Testis (tissue), 5 donors: ENCODE measurements at places on chromosomes 2 and 18.

DNA sequence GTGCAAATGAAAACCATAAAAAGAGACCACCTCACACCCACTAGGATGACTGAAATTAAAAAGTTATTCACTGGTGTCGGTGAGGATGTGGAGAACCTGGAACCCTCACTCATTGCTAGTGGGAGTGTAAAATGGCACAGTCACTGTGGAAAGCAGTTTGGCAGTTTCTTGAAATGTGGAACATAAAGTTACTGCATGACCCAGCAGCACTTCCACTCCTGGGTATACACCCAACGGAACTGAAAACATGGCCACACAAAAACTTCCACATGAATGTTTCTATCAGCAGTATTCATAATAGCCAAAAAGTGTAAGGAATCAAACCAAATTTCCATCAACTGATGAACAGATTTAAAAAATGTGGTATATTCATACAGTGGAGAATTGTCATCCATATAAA, 65.1 kb upstream of the SLC66A3 start:
- DNase-seq = no peak

DNA sequence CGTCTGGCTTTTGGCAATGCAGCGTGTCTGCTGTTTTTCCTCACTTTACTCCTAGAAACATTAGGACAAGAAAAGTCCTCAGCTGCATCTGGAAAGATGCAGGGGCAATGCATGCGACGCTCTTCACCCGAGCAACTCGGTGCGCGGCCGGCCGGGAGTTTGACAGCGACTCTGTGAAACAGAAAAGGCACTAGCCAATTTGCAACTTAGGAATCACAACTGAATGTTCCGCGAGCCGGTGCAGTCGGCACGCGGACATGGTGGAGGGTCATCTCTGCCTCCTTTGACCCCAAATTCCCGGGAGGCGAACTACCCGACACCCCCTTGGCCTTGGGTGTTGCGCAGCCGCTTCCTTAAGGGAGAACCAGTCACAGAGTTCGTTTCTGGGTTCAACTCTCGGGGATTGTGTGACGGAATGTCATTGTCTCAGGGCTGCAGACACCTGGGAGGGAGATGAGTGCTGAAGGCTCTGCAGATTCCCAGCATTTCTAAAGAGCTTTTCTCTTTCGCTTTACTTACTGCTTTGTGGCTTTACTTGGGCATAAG, 9.8 kb downstream of the NR4A2 start:
- DNase-seq = no peak

DNA sequence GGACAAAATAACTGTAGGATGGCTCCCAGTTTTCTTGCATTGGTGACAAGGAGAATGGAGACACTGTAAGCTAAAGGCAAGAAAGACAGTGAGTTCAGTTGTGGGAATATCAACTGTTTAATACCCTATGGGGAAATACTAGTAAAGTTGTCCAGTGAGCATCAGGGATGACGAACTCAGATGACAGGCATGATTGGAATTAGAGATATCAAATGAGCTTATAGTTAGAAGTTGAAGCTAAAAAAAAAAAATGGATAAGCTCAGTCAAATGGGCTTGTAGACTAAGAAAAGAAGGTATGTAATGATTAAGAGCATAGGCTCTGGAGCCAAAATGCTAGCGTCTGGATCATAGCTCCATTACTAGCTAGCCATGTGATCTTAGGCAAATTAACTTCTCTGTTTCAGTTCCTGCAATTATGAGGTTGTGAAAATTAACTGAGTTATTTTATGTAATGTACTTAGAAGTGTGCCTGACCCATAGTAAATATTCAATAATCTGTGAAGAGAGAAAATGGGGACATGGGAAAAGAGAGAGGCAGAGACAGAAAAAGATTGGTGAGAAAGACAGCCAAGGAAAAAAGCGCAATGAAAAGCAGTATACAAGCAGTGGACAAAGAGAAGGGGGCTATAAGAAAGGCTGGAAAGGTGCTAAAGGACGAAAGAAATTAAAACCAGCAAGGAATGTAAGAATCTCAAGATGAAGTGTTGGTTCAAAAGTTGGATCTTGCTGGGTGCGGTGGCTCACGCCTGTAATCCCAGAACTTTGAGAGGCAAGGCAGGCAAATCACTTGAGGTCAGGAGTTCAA, 95.7 kb upstream of the SLC39A10 start:
- no peak for DNase-seq

DNA sequence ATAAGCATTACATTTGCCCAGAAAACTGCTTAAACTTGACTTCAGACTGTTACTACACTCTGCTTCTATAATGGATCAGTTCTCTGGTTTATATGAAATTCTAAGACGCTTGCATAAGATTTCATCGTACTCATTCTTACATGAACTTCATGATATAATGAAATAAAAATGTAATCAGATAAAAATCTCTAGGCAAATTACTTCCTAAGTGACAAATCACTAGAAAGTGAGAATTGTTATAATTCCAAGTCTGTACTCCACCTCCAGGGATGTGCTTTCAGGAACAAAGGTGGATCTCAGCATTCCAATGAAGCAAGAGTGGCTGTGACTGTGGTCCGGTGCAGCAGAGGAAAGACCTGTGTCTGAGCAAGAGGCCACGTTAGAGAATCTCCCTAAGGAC, 226.2 kb downstream of the PIEZO2 start:
- no peak for DNase-seq

DNA sequence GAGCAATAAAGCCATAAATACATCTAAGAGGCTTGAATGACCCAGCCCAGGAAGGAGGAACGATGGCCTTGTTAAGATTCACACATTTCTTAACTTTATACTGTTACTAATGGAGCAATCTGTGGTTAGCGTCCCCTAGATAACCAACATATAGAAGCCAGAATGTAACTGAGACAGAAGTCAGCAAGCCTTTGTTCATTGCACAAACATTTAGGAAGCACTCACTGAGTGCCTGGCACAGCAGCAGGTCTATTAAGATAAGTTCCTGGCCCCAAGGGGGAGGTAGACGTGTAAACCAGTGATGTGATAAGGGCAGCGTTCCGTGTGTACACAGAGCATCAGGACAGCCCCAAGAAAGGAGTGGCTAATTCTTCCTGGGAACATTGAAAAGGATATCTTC, 63.6 kb upstream of the ATL2 start:
- DNase-seq = no peak

GRCh38 chr2:157596992-157597681, 31.5 kb downstream of the ACVR1C start:
- peak; percentile 29 for DNase-seq

GRCh38 chr18:26307161-26307773, 81.0 kb downstream of the TAF4B start:
- DNase-seq = peak; percentile 26

GRCh38 chr2:227939271-227940027, 68.0 kb downstream of the DAW1 start:
- DNase-seq = peak; percentile 21

DNA sequence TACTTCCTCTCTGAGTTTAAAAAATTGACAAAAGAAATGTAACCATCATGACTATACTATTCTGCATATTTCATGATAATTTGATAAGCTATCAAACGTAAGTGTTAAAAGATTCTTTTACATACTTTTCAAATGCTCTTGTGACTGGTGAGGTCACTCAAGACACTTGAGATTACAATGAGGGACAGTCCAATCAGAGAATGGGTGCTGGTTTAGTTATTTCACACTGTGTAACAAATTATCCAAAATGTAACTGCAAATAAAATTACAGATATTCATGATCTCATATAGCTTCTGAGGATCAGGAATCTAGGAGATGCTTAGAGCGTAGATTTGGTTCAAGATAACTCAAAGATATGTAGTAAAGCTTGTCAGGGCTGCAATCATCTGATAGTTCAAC, 4.4 kb upstream of the GTF2A1L start:
- DNase-seq = no peak

- DNase-seq = no peak
Observed at GRCh38 chr2:123670286-123670685, 354.8 kb upstream of the CNTNAP5 start.

GRCh38 chr2:207255565-207256470, 90.1 kb upstream of the KLF7 start:
- DNase-seq = peak; percentile 79

GRCh38 chr18:55355223-55355622, 232.8 kb downstream of the TCF4 start:
- no peak for DNase-seq

GRCh38 chr2:238523158-238524110, 96.7 kb downstream of the ASB1 start:
- peak; percentile 58 for DNase-seq

DNA sequence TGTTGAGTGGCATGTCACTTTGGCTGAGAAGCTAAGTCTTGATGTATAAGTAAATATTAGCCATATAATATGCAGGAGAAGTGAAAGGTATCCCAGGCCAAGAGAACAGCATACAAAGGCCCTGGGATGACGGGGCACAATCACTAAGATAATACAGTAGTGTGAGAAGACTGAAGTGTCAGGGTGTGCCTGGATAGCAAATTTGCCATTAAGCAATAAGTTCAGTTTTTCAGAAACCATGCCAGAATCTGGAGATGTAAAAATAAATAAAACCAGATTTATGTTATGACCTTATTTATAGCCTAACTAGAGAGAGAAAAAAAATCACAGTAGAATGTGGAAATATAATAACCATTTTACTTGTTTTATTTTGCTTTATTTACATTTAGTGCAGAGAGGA, 1858.7 kb upstream of the CELF4 start:
- DNase-seq = no peak

GRCh38 chr2:230011617-230012016, 57.1 kb downstream of the SLC16A14 start:
- no peak for DNase-seq

DNA sequence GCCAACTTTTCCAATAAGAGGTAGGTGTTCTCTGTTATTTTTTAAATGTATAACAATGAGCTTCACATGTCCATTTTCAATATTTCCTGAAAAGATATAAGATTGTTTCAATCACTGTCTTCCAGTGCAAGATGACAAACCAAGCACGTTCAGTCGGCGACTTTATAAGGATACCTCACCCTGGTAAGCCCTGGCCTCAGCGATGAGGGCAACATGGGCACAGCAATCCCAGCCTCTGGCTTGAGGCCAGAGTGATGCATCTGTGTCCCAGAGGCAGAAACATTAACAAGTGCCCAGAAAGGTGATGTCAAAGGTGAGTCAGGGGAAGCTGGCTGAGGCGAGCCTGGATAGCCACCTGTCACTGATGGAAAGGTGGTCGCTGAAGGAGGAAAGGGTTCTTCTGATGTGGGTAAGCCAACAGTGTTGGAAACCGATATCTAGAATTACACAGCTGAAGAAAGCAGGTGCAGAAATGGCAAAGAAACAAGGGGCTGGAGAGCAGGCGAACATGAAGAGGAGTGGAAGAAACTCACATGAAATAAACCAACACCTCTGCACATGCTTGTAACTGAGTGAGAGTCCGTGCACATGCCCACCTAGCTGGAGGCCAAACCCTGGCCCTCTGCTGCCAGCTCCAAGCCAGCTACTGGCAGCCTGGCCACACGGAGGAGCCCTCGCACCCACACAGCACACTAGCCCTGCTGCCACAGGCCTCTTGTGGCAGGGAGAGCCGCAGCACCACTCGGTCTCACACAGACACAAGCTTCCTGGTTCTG, 65.5 kb downstream of the FBXO15 start:
- DNase-seq = peak; percentile 69

GRCh38 chr2:14690926-14691325, 58.4 kb downstream of the LRATD1 start:
- no peak for DNase-seq

GRCh38 chr2:199509403-199509802, 51.7 kb upstream of the SATB2 start:
- DNase-seq = no peak

DNA sequence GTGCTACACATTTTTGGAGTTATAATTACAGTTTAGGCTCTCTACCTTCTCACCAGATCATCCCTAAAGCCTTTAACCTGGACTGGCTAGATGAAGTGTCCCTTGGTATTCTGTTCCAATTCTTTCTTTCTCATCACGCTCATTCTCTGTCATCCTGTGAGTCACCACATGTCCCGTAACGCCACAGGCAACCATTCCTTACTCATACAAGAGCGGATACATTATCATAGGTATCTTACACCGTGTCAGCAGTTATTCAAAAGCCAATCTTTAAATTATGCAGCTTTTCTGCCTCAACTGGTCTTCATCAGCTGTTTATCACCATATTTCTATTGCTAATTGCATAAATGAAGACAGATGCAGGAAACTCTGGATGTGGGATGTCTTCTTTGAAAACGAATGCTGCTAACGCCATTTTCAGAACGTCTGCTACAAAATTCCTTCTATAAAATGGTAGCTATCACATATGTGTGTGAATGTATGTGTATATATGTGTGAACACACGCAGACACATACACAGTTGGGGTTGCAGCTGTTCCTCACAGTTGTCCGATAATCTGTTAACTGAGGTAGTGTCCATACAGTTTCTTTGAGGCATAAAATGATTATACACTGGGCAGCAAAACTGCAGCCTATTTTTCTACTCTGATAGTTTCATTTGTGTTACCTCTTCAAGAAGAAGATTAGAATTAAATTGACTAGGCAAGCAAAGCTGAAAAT, 47.9 kb downstream of the EML6 start:
- no peak for DNase-seq

GRCh38 chr2:25103287-25103871, 61.5 kb downstream of the EFR3B start:
- DNase-seq = no peak

GRCh38 chr2:80392441-80392840, 87.9 kb upstream of the LRRTM1 start:
- DNase-seq = no peak

DNA sequence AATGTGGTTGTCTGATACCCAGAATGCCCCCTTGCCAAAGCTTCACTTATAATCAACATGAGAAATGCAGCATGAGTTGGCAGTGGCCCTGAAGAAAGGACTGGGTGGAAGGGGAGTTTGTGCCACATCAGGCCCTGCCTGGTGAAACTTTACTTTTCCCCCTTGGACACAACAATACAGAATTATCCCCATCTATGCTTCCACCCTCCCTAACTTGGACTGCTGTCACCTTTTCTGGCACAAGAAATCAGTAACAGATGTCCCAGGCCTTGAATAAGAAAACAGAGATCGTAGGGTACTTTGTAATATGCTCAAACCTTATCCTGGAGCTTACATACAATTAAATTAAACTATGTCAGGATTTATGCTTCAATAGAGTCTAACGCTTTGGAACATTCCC, 128.9 kb upstream of the SATB2 start:
- no peak for DNase-seq

DNA sequence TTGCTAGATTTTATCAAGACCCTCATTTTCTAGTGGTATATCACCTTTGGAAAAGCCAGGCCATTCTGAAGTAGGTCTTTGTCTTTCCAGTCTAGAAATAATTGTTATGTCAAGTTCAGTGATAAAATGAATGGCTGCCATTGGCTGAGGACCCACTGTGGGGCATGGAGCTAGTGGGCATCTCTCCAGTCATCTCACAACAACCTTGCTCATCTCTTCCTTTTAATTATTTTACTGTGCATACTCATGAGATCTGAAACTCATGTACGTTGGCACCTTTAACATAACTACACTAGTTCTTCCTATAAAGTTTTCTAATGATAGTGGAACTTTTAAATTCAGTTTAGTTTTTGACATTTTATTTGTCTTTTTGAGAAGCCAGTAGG, 240.9 kb downstream of the SLC8A1 start:
- DNase-seq = no peak

- DNase-seq = no peak
Observed at GRCh38 chr2:223102040-223102400, 50.0 kb downstream of the KCNE4 start.

GRCh38 chr2:46486436-46486835, 7.1 kb downstream of the TMEM247 start:
- DNase-seq = no peak

- no peak for DNase-seq
Observed at GRCh38 chr18:79613186-79613931, 66.2 kb upstream of the CTDP1 start.
